ENCODE measurements at places on chromosomes 11 and 22.

- DNase-seq, result no peak
These were observed 25.3 kb downstream of the DUSP8 start for GRCh38 chr11:1546536-1547466.

DNA sequence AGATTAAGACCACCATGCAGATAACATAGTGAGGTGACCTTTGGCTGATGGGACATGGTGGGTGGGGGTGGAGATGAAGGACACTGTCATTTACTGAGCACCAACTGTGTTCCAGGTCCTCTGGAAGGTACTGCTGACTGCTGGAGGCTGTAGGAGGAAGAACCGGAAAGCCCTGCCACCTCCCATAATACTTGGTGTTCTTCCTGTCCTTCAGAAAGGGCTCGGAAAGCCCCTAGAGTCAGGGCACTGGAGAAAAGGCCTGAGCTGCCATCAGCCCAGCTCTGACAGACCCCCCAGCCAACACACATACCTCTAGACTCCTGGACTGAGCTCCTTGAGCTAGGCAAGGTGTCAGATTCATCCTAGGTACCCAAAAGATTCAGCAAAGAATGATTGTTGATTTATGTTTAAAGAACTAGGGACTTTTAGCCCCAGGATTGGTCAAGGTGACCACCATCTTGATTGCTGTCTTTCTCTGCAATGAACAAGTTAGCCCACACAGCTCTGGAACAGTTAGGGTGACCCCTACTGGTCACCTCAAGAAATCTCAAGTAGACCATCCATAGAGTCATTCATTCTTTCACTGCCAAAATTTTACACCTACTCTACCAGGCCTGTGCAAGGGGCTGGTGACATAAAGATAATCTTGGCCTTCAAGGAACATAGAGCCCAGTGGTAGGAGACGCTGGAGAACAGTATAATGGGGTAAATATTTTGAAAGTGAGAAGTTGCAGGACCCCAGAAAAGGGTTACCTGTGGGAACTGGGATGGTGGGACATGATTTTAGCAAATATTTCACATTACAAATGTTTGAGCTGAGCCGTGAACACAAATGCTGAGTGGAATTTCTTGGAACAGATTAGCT, 39.4 kb downstream of the IRAG1 start:
- DNase-seq, result no peak

- no peak for DNase-seq
These were observed 90.7 kb downstream of the ETS1 start for GRCh38 chr11:128496692-128497060.

DNA sequence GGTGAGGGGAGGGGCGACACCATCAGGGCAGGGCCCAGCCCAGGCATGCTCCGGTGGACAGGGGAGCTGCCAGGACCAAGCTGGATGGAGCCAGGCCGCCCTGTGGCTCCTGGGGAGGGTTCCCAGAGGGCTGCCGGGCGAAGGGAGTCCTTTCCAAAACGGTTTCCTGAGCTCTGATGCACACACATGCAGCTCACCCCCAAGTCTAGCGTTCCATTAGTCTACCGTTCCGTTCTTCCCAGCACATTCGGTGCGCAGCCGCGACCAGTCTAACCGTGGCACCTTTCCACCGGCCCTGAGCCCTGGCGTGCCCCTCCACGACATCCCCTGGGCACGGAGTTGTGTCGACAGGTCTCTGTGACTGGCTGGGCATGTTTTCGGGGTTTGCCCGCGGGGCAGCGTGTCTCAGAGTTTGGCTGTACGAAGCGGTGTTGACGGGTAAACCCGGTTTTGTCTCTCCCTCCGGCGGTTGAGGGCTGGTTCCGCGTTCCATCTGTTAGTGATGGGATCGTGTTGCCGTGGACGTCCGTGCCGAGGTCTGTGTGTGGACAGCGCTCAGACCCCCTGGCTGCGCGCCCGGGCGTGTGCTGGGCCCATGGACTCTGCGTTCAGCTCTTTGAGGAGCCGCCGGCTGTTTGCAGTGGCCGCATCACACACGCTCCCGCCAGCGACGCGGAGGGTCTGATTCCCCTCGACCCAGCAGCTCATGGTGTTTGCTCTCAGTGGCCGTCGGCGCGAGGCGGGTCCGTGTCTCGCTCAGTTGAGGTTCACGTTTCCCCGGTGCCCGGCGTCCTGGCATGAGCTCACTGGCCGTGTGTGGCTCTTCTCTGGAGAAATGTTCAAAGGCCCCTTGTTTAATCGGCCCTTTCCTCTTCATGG, 121.2 kb downstream of the IGLL1 start:
- DNase-seq, result no peak

GRCh38 chr22:37157516-37158285, 8.0 kb upstream of the IL2RB start:
- no peak for DNase-seq

DNA sequence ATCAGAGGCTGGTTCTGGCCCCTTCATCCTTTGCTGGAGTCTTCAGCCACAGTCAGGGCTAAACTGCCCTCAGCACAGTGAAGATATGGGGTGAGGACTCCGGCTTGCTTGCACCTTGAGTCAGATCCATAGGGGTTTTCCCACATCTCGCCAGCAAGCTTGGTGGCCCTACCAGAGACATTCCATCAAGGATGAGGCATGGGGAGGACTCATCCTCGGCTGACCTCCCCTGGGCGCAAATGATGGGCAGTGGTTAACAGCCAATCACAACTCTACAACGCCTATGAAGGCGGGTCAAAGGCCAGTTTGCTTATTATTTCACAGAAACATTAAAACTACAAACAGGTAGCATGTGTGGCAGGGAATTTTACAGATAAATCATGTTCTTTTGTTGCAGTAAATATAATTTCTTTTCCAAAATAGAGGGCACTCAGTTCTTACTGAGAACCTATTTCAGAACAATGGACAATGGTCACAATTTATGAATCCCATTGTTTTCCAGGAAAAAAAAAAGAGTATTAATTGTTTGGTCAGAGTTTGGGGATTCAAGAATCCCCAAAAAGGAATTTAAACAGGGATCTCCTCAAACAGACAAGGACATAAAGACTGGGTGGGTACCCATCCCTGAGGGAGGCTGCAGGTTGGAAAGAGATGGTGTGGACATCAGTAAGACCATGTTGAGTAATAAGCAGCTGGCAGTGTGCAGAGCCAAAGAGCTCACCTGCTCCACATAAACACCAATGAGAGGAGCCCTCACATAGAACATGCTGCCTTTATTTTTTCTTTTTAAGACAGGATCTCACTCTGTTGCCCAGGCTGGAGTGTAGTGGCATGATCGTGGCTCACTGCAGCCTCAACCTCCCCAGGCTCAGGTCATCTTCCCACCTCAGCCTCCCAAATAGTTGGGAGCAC, 14.8 kb downstream of the PLAAT3 start:
- no peak for DNase-seq

DNA sequence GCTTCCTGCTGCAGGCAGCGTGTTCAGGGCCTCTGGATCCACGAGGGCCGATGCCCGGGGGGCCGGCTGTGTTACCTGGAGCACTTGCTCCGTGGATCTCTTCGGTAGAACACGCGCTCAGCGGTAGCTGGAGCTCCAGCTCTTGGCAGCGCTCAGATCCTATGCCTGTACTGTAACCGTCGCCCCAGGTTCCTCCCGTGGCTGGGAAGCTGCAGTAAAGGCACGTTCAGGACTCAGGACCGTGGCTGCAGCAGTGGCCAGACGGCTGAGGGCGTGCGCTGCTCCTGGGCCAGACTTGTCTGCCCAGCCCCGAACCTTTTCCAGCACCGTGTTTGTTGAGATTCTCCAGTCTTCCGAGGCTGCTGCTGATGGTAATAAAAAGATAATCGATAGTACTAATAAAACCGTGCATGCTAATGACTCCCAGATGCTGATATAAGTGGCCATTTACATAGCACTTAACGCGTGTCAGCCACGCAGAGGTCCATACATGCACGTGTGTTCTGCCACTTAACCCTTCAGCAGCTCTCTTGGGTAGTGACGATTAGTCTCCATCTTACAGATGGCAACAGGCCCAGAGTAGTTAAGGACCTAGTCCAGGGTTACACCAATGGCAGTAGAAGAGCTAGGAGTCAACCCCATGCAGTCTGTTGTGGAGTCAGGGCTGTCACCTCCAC, 1.4 kb downstream of the MOV10L1 start:
- no peak for DNase-seq

DNA sequence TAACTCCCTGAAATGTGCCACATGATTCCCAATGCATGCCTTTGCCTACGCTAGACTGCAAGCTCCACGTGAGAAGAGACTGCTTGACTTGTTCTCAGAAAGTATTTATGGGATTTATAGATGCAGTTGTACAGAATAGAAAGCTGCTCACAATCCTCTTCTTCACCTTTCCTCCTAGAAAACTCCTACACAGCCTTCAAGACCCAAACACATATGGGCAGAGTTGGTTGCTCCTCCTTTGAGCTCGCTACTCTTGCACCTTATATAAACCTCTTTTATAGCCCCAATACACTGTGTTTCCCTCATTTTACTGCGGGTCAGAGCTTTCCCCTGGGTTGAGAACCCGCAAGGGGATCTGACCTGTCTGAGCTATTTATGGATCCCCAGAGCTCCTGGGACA, 16.4 kb downstream of the C1QTNF6 start:
- no peak for DNase-seq

DNA sequence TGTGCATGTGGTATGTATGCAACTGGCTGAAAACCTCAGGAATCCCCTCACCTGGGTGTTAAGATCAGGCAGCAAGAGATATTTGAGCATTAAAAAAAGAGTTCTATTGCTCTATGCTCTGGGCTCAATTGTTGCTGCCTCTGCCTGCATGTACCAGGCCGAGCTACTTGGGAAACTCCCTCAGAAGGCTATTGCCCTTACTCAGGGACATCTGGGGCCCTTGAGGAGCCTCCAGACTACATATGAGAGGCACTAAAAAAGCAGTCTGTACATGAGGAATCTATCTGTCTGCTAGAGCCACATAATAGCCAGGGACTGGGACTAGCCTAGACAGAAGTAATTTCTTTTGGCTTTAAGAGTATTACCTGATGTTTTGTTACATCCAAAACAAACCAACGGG, 120.1 kb downstream of the SWAP70 start:
- no peak for DNase-seq

- DNase-seq, result no peak
These were observed 22.6 kb upstream of the APLP2 start for GRCh38 chr11:130047141-130047540.

- DNase-seq, result no peak
These were observed 610.7 kb downstream of the NTM start for GRCh38 chr11:131980888-131981668.

- no peak for DNase-seq
These were observed 29.2 kb downstream of the GGTLC2 start for GRCh38 chr22:22673628-22674027.

DNA sequence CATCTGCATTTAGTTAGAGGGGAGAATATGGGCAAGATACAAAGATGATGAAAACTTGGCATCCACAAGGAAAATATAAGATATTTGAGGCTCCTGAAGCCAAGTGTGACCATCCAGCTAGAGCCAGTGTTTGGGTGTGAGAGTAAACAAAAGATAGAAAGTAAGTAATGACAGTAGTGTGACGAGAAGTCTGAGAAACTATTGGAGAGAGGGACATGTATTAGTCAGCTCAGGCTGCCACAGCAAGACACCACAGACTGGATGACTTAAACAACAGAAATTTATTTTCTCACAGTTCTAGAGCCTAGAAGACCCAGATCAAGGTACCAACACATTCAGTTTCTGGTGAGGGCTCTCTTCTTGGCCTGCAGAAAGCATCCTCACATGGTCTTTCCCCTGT, 6.4 kb upstream of the CCKBR start:
- DNase-seq, result no peak

- DNase-seq, result no peak
These were observed 13.9 kb downstream of the TMA7B start for GRCh38 chr22:39974065-39974464.

GRCh38 chr11:34438529-34439507, at the start of gene CAT:
TSS of gene CAT (plus strand) at chr11:34438934. CDS start at chr11:34439014, 80 bp downstream.
- DNase-seq, result peak; percentile 99

GRCh38 chr11:64502634-64503033, 88.4 kb upstream of the SLC22A12 start:
- DNase-seq, result no peak

GRCh38 chr22:28514321-28514821, 165.3 kb downstream of the TTC28 start:
- no peak for DNase-seq

DNA sequence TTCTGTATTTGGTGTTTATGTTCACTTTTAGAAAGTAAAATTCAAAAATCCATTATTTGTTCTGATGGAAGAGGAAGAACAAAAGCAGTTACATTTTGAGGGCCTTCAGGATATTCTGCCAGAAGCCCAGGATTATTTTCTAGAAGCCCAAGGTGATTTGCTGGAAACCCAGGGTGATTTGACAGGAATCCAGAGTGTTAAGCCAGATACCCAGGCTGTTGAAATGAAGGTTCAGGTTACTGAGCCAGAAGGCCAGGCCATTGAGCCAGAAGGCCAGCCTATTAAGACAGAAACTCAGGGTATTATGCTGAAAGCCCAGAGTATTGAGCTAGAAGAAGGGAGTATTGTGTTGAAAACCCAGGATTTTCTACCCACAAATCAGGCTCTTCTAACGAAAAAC, 33.1 kb downstream of the CCDC15 start:
- DNase-seq, result no peak

DNA sequence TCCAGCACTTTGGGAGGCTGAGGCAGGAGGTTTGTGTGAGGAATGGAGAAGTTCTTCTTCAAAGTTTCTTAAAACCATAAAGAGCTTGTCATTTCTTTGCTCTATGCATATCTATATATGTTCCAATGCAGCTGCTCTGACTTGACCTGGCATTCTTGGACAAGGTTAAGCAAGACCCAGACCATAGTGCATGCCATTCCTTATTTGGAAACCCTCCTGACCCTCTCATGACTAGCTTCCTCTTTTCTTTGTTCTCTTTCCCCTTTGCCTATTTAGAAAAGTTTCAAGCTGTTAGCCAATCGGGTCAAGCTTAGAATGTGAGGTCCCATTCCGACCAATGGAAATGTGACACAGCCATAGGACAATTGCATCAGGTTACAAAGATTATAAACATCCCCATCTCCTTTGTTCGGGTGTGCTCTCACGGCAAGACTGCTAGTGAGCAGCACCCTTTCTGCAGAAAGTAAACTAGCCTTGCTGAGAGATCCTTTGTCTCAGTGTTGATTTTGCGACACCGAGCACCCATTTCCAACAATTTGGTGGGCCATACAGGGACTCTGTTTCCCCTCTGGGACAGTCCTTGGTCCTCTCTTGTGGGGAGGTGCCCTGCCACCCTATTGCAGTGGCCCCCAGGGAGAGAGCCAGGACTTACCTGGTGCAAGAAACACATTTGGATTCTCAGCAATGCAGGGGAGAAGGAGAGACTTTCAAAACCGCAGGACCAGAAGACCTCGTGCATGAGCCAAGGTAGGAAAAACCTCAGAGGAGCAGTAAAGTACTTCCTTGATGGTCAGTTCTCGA, 39.9 kb upstream of the ANO1 start:
- peak; percentile 26 for DNase-seq

DNA sequence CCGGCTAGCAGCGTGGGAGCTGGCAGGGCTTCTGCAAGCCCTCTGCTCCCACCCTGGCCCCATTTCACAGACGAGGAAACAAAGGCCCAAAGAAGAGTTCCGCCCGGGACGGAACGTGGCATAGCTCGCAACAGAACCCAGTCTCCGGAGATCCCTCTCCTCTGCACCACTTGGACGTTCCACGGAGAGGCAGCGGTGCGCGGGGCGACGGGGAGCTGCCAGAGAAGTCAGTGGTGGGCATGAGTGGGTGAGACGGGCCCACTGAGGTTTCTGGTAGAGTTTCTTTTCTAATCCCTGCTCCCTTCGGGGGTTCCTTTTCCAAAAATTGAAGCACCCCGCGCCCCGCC, 554 bp upstream of the NECTIN1 start:
- DNase-seq, result no peak

GRCh38 chr11:24056051-24056450, 440.8 kb upstream of the LUZP2 start:
- no peak for DNase-seq

Data from left lobe of liver (tissue), 2 donors.